CD4-positive, alpha-beta T cell (primary cell): ENCODE measurements at places on chromosomes 1 and 21. TPM values are rescaled to one million over a fixed set of nuclear protein-coding genes. Genes with fewer than 3 reads are reported as not detected.

DNA sequence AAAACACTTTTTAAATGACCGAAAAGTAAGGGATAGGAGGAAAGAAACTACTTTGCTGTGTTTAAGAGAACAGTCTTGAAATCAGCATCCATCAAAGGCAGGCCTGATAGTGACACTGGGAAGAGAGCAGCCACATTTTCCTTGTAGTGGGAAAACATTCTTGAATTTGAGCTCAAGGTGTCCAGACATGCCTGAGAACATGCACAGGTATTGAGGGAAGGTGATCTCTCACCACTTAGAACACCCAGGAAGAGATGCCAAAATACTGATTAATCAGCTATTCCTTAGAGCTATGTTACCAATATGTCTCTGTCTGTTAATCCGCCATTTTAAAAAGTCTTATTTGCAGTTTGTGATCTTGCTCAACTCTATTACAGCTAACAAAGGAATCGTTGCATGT lies 25.9 kb downstream of the IL12RB2 start:
- DNase-seq, result no peak

HMGCS2 gene
- total RNA-seq, result not detected

ZNF648 gene
- not detected for total RNA-seq

SLC25A33 gene
- 6.6 TPM for total RNA-seq
